Colonic mucosa (tissue), 4 donors: ENCODE measurements at places on chromosomes 16 and 17. TPM values are rescaled to one million over a fixed set of nuclear protein-coding genes. Genes with fewer than 3 reads are reported as not detected.

DNA sequence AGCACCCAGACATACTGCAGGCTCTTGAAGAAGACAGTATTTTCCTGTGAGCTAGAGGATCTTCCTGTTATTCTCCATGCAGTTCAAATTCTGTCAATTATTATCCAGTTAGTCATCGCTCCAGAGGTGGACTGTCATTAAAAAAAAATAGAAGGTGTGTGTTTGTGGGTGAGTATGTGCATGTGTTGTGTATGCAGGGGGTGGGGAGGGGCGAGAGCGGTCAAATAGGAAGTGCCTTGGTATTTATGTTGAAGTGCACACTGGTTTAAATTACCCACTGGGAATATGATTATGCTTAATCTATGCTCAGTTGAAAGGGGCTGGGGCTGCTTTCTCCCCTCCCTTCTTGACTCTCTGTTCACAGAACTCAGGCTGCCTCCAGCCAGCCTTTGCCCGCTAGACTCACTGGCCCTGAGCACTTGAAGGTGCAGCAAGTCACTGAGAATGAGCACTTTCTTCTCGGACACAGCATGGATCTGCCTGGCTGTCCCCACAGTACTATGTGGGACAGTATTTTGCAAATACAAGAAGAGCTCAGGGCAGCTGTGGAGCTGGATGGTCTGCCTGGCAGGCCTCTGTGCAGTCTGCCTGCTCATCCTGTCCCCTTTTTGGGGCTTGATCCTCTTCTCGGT lies at the start of gene HSD17B2:
Gene HSD17B2, plus strand, starts transcription at position 273 of the 632 bp plus-strand sequence. Its CDS starts 172 bp downstream, at position 445.
- no peaks in the 10 kb centered on the region for H3K36me3 ChIP-seq
- H3K27me3 ChIP-seq = no peaks in the 10 kb centered on the region
- DNase-seq = peak; percentile 74
- peaks cover 6% of the 10 kb centered on the region for H3K4me1 ChIP-seq
- peak within 1 kb of the TSS; percentile 71 for H3K27ac ChIP-seq

- no peak overlapping the region for H3K4me3 ChIP-seq
- H3K27me3 ChIP-seq = peaks cover 23% of the 10 kb centered on the region
- no peaks in the 10 kb centered on the region for H3K36me3 ChIP-seq
Measured at GRCh38 chr17:183021-183420, 1.6 kb upstream of the DOC2B start.

GRCh38 chr16:2170080-2170479 lies 14.5 kb downstream of the TRAF7 start:
- H3K27me3 ChIP-seq = no peaks in the 10 kb centered on the region
- no peak overlapping the region for H3K27ac ChIP-seq
- H3K4me1 ChIP-seq = no peaks in the 10 kb centered on the region

GRCh38 chr17:77505181-77505639 lies 364.4 kb downstream of the SEC14L1 start:
- H3K4me1 ChIP-seq = no peaks in the 10 kb centered on the region
- no peaks in the 10 kb centered on the region for H3K36me3 ChIP-seq
- no peak for DNase-seq

DNA sequence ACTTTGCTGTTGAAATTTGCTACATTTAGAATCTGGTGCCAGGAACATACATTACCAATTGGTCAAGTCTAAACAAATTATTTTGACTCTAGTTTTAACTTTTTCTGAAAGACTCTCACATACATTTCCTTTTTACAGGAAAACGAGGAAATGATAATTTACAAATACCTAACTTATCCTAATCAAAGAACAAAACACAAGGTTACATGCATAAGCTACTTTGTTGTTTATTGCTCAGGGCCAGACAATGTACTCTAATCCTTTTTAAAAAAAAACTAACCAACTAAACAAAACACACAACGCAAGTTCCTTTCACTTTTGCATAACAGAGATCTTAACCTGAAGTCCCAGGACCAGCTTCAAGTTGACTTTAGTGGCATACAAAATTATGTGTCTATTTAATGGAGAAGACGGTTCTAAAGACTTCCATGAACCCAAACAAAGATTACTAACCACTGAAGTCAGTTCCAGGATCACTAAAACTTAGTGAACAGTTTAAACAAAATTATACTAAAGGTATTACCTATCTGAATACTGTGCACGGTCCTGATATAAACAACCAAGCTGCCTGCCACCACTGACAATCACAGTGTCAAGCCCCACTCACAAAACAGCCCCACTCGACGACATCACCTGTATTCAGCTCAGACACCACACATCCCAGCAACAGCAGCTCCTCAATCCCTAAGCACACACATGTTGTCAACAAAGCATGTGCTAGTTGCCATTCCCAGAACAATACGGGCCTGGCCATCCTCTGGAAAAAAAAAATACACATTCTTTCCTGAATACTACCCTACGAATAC lies 1.9 kb downstream of the ZNF652 start:
- no peaks in the 10 kb centered on the region for H3K36me3 ChIP-seq
- H3K4me3 ChIP-seq = peak overlapping the region; percentile 63
- peaks cover 14% of the 10 kb centered on the region for H3K4me1 ChIP-seq

- H3K4me3 ChIP-seq = no peak overlapping the region
- no peaks in the 10 kb centered on the region for H3K36me3 ChIP-seq
- no peak for DNase-seq
- H3K4me1 ChIP-seq = no peaks in the 10 kb centered on the region
- H3K27ac ChIP-seq = no peak overlapping the region
Measured at GRCh38 chr17:2144701-2145100, 89.8 kb downstream of the HIC1 start.

DNA sequence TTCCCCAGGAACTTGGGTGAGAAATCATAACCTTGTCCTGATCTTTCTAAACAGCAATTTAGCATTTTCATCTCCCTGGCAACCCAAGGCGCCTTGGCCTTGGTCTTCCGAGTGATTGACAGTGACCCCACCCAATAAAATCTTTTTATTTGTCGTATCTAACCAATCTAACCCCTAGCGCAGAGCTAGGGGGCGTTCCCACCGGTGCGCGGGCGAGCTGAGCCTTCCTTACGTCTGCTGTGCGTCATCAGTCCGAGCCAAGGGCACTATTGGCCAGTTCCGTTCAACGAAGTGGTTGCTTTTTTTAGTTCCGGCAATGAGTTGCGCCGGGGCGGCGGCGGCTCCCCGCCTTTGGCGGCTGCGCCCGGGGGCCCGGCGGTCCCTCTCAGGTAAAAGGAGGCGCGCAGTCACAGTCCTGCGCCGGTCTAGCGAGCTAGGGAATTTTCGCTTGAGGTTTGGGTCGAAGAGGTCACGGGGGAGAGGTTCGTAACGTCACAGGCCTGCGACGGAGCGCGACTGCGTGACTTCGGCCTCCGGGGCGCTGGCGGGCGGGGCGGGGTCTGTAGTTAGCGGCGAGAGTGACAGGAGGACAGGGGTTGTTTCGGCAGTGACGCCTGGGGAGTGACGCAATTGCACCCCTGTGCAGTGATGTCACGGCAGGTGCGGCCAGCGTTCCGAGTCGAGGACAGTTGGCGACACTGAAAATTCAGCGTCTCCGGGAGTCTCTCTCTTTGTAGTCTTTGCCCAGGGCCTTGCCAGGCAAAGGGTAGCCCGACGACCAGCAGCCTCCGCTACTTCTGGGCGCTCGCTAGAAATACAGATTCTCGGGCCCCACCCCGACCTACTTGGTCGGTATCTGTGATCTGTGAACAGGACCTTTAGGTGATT lies at the start of gene COQ7:
Gene COQ7, plus strand, starts transcription at position 266 of the 888 bp plus-strand sequence. Its CDS starts 51 bp downstream, at position 317.
- no peaks in the 10 kb centered on the region for H3K4me1 ChIP-seq
- DNase-seq = peak; percentile 98
- H3K4me3 ChIP-seq = peak within 1 kb of the TSS; percentile 58
- H3K36me3 ChIP-seq = no peaks in the 10 kb centered on the region

GRCh38 chr17:82105882-82106687 lies 8.0 kb upstream of the FASN start:
- no peaks in the 10 kb centered on the region for H3K27me3 ChIP-seq
- H3K36me3 ChIP-seq = no peaks in the 10 kb centered on the region
- peak overlapping the region; percentile 25 for H3K4me3 ChIP-seq
- peaks cover 21% of the 10 kb centered on the region for H3K4me1 ChIP-seq

Gene GAST
- not detected for total RNA-seq

Gene TOP3A
- 45.4 TPM for total RNA-seq

- no peaks in the 10 kb centered on the region for H3K36me3 ChIP-seq
- H3K4me1 ChIP-seq = peaks cover 22% of the 10 kb centered on the region
- H3K27me3 ChIP-seq = peaks cover 4% of the 10 kb centered on the region
- DNase-seq = peak; percentile 92
- H3K4me3 ChIP-seq = peak overlapping the region; percentile 33
Measured at GRCh38 chr17:29617125-29617480, 5.6 kb downstream of the CORO6 start.

DNA sequence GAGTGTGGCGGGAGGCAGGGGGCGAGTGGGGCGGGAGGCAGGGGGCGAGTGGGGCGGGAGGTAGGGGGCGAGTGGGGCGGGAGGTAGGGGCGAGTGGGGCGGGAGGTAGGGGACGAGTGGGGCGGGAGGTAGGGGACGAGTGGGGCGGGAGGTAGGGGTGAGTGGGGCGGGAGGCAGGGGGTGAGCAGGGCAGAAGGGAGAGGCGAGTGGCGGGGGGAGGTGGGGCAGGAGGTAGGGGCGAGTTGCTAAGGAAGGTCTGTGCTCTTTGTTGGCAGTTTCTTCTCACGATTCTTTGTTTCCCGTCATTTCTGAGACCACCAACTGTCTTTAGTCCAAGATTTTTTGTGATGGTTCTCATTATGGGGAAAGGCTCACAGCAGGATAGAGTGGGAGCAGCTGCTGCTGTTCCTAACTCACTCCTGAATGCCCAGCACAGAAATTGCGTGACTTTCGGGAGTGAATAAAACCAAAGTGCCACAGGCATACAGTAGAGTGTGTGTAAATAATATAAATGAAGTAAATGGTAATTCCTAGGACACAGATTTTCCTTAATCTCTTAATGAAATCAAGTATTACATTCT lies 44.7 kb downstream of the COG7 start:
- no peaks in the 10 kb centered on the region for H3K4me1 ChIP-seq
- DNase-seq = no peak
- no peaks in the 10 kb centered on the region for H3K27me3 ChIP-seq
- no peak overlapping the region for H3K27ac ChIP-seq

- no peaks in the 10 kb centered on the region for H3K36me3 ChIP-seq
- no peaks in the 10 kb centered on the region for H3K27me3 ChIP-seq
Measured at GRCh38 chr17:5672141-5672540, 87.8 kb upstream of the NLRP1 start.

GRCh38 chr17:32943647-32944191 lies 15.8 kb downstream of the TMEM98 start:
- H3K27me3 ChIP-seq = no peaks in the 10 kb centered on the region
- no peaks in the 10 kb centered on the region for H3K4me1 ChIP-seq
- H3K4me3 ChIP-seq = no peak overlapping the region
- peaks cover 6% of the 10 kb centered on the region for H3K36me3 ChIP-seq
- no peak overlapping the region for H3K27ac ChIP-seq

DNA sequence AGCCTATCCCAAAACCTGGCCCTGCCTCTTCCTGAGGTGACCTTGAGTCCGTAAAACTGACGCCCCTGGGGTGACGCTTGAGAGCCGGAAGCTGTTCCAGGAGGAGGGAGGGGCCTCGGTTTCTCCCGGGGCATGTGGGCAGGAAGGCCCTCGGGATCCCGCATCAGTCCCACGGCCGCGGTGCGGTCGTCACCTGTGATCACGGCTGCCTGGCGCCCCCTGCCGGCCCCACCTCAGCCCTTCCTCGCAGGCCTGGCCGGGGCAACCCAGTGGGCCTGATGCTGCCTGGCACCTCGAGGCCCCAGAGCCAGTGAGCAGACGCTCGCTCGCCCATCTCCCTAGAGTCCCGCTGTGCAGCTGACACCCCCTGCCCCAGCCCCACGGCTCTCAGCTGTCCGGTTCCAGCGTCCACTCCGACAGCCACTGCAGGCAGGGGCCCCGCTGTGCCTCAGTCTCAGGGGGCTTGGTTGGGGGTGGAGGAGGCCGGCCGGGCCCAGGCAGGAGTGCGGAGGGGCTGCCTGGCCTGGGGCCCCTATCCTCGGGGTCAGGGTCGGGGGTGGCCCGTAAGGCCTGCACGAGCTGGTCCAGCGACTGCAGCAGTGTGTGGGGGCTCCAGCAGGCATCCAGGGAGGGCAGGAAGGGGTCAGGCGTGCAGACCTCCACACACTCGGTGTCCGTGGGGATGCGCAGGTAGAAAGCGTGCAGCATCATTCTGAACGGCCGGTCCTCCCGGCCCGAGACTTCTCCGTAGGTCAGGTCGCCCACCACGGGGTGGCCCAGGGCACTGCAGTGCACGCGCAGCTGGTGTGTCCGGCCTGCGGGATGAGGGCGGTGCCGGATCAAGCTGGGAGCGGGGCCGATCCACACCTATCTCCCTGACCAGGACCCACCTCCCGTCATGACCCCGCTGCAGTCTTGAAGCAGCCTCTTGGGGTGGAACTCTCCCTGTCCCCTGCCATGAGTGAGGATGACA lies 2.3 kb downstream of the RPUSD1 start:
- peaks cover 15% of the 10 kb centered on the region for H3K27me3 ChIP-seq
- H3K27ac ChIP-seq = no peak overlapping the region
- H3K36me3 ChIP-seq = peaks cover 4% of the 10 kb centered on the region
- peaks cover 15% of the 10 kb centered on the region for H3K4me1 ChIP-seq

- no peak for DNase-seq
- H3K36me3 ChIP-seq = no peaks in the 10 kb centered on the region
- no peak overlapping the region for H3K4me3 ChIP-seq
- H3K4me1 ChIP-seq = no peaks in the 10 kb centered on the region
- no peak overlapping the region for H3K27ac ChIP-seq
Measured at GRCh38 chr17:56638591-56639051, 45.1 kb downstream of the NOG start.

GRCh38 chr17:77548967-77549366 lies 408.2 kb downstream of the SEC14L1 start:
- H3K27me3 ChIP-seq = no peaks in the 10 kb centered on the region
- no peak overlapping the region for H3K27ac ChIP-seq
- no peaks in the 10 kb centered on the region for H3K36me3 ChIP-seq
- peaks cover 4% of the 10 kb centered on the region for H3K4me1 ChIP-seq
- no peak overlapping the region for H3K4me3 ChIP-seq

Gene ZNF205
- 10.5 TPM for total RNA-seq

GRCh38 chr16:85363881-85364280 lies 249.2 kb upstream of the GSE1 start:
- no peaks in the 10 kb centered on the region for H3K27me3 ChIP-seq
- H3K4me1 ChIP-seq = peaks cover 6% of the 10 kb centered on the region
- H3K4me3 ChIP-seq = no peak overlapping the region
- H3K36me3 ChIP-seq = no peaks in the 10 kb centered on the region
- no peak for DNase-seq

Gene ADGRG1
- total RNA-seq = 126 TPM

GRCh38 chr16:79081297-79082066 lies 519.1 kb downstream of the MAF start:
- no peaks in the 10 kb centered on the region for H3K36me3 ChIP-seq
- no peak overlapping the region for H3K27ac ChIP-seq
- H3K4me1 ChIP-seq = no peaks in the 10 kb centered on the region
- H3K27me3 ChIP-seq = no peaks in the 10 kb centered on the region

DNA sequence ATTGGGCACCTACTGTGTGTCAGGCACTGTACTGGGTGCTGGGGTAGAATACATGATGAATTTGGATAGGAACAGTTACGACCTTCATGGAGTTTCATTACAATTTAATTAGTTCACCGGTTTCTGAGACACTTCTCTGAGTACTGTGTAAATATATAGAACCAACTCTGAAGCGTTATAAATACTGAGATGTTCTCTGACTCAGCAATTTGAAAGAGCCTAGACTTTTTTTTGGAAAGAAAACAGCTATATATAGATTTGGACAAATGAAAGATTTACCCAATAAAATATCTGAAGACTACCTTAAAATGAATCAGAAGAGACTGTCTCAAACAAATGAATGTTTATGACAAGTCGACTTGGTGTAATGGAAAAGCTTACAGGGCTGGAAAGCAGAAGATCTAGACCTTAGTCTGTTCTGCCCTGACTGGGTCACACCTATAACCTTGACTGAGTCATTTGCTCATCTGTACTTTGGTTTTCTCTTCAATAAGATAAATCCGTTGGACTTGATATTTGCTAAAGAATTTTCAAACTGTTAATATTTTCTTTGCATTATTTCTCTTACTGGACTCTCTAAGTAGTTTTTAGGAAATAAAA lies 4.6 kb upstream of the GAN start:
- H3K27ac ChIP-seq = no peak overlapping the region
- peaks cover 8% of the 10 kb centered on the region for H3K4me1 ChIP-seq
- no peaks in the 10 kb centered on the region for H3K36me3 ChIP-seq
